ENCODE measurements at places on chromosomes 5 and 9.

DNA sequence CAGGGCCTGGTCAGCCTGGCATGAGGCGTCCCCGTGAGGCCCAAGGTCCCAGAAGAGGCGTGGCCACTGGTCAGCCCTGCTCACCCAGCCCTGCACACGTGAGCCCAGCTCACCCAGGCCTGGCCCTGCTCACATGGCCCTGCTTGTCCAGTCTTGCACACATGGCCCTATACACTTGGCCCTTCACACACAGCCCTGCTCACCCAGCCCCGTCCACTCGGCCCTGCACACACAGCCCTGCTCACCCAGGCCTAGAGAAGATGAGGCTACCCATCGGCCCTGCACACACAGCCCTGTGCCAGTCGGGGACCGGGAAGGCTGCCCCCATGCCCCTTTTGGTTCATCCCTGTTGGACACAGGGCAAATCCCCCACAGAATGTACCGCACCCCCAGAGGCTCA lies 28.4 kb downstream of the ZDHHC11B start:
- DNase-seq, result no peak

- no peak for DNase-seq
Observed at GRCh38 chr5:54908774-54909525, 76.4 kb downstream of the ESM1 start.

DNA sequence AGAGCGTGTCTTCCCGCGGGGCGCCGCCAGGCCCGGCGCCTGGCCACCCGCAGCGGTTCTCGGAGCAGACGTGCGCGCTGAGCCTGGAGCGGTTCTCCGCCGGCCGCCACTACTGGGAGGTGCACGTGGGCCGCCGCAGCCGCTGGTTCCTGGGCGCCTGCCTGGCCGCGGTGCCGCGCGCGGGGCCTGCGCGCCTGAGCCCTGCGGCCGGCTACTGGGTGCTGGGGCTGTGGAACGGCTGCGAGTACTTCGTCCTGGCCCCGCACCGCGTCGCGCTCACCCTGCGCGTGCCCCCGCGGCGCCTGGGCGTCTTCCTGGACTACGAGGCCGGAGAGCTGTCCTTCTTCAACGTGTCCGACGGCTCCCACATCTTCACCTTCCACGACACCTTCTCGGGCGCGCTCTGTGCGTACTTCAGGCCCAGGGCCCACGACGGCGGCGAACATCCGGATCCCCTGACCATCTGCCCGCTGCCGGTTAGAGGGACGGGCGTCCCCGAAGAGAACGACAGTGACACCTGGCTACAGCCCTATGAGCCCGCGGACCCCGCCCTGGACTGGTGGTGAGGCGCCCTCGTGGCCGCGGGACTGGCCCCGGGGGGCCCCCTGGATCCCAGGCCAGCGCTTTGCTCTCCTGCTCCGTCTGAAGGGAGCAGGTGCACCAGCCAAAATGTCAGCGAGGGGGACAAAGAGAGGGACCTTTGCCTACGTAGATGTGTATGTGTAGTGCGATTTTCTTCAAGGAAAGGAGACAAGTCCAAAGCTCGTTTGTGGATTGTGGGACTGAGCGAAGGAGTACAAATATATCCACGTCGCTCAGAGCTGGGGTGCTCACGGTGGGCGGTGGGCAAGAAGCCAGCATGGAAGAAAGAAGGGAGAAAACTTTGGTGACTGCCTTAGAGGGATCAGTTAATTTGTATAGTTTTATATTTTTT lies 19.5 kb downstream of the BTNL9 start:
- no peak for DNase-seq

- DNase-seq, result no peak
Observed at GRCh38 chr9:88994469-88995199, 3.4 kb downstream of the S1PR3 start.

DNA sequence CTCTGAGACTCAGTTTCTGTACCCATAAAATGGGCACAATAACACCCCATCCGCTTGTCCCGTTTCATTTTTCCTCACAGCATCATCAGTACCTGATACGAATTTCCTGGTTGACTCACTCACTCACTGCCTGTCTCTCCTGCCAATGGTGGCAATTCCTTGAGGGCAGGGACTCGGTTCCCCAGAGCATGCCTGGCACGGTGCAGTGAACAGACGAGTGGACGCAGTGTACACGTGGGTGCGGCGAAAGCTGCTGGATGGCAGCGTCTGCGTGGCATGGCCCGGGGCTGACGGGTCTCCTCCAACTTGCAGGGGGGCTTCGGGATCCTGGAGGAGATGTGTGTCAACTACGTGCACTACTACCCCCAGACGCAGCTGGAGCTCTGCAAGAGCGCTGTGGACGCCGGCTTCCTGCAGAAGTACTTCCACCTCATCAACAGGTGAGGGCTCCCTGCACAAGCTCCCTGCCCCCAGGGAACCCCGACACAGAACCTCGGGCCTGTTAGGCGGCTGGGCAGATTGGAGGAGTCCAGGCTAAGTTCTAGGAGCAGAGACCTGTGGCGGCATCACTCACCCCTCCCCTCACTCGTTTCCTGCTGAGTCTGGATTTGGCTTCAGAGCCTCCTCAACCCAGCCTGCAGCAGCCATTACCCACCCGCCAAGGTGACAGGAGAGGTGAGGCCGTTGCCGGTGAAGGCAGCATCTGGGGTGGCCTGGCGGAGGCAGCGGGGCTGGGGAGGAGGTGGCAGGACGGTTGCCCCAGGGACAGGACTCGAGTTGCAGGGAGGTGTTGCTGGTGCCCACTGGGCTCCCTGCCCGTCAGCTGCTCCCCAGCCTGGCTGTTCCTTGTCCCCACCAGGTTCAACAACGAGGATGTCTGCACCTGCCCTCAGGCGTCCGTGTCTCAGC lies 20.3 kb downstream of the DBH start:
- DNase-seq, result no peak

DNA sequence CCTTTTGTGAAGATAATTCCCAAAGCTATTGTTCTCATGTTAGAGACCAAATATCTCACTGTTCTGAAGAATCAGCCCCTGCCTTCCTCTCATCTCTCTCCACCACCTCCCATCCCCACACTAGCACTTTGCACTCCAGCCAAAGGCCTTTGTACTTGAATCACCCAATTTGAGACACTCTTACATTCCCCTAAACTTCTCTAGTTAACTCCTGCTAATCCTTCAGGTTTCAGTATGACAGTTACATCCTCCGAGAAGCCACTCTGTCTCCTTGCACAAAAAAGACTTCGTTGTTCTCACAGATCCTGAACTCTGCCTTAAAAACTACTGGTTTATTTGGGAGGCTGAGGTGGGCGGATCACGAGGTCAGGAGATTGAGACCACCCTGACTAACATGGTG lies 227.5 kb downstream of the PIK3R1 start:
- DNase-seq, result no peak

- no peak for DNase-seq
Observed at GRCh38 chr5:110612794-110613247, 113.7 kb downstream of the TMEM232 start.

GRCh38 chr5:119131530-119132304 lies 60.8 kb downstream of the DMXL1 start:
- no peak for DNase-seq

GRCh38 chr9:35618854-35619799 lies 914 bp upstream of the CD72 start:
- no peak for DNase-seq

DNA sequence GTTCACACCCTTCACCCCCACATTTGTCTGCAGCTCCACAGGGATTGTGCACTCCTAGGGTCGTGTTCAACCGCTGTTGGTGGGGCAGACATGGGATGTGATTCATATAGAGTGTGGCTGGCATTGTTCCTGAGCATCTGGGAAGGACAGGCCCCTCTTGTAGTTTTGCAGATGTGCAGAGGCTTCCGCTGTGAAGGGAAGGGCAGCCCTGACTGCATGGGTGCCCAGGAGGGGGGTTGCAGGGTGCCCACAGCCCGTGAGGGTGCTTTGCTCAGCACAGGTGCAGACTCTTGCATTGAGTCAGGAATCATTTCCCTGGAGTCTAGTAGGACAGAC lies 30.2 kb upstream of the PITX1 start:
- no peak for DNase-seq

GRCh38 chr5:38403406-38403805 lies 145.0 kb downstream of the EGFLAM start:
- DNase-seq, result no peak

GRCh38 chr5:80117446-80117845 lies 82.3 kb downstream of the THBS4 start:
- no peak for DNase-seq
